ENCODE measurements at places on chromosomes 11 and 22.

GRCh38 chr11:83033371-83033770 lies 38.3 kb downstream of the RAB30 start:
- DNase-seq, result no peak

- peak; percentile 22 for DNase-seq
Measured at GRCh38 chr11:125348674-125349309, 147.3 kb downstream of the FEZ1 start.

- DNase-seq, result no peak
Measured at GRCh38 chr11:118838905-118839553, 44.7 kb upstream of the CXCR5 start.

DNA sequence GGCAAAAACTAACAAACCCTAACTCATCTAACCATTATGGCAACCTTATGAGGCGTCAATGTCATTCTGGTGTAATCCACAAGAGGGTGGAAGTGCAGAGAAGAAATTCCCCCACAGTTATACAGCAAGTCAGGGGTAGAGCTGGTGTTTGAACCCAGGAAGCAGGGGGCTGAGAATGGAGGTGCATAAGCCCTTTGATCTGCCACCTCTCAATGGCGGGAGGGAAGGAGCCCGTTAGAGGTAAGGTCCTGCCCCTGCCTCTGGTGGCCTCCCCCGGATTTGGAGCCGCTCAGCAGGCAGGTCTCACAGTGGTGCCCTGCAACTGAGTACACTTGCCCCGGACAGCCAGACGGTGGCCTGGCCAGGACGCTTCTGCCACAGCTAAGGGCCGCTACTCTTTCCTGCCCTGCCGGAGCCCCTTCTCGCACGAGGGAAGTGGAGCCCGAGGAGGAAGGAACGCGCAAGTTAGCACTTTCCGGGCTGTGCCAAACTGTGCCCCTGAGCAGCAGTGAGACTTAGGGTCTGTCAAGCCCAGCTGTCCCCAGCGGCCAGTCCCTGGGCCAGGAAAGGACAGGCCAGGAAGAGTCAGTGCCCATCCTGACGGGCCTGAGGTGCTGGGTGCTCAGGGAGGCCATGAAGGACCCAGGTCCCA lies 1.1 kb downstream of the FXYD2 start:
- no peak for DNase-seq

DNA sequence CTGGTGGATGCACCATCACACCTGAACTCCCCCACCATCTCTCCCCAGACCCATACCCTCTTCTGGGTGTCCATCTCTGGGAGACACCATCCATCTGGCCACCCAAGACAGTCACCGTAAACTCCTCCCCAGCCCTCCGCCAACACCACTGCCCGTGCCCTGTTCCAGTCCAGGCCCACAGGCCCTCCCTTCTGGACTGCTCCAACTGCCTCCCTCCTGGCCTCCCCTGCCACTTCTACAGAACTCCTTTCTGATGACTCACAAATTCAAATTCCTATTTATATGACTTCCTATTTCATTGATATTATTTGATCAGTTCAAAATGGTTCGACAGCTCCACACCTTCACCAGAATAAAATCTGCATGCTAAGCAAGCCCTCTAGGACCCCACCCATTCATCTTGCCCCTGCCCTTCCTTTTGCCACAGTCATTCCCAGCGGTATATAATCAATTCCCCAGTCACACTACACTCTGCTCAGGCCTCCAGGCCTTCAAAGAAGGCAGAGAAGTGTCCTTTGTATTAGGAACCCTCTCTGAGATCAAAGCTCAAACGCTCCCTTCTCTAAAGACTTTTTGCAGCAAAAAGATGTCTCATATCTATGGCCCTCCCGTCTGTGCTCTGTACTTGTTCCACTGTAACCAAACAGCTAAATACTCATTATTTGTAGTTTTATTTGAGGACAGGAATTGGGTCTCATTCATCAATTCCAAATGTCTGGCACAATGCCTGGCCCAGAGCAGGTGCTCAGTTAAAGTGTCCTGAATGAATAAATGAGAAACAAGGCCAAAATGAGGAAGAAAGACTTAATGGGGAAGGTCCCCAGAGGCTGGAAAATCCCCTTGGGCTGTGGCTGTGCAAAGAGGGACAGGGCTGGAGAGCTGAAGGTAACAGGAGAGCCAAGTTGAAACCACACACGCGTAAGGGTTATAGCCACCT lies 29.0 kb downstream of the MYH9 start:
- DNase-seq, result no peak

DNA sequence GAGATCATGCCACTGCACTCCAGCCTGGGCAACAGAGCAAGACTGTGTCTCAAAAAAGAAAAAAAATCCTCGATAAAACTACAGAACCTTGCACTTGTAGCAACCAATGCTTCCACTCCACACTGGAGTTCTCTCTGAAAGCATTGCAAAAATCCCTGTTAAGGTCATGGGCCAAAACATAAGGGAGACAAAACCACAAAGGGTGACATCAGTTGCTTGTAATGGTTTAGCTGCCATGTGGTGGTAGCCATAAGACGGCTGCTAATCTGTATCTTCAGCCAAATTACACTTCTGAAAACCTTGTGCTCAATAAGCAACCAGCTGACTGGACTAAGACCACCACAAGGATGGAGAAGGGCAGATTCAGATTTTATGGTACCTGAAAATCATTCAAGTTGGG lies 20.6 kb upstream of the TPH1 start:
- DNase-seq, result no peak

DNA sequence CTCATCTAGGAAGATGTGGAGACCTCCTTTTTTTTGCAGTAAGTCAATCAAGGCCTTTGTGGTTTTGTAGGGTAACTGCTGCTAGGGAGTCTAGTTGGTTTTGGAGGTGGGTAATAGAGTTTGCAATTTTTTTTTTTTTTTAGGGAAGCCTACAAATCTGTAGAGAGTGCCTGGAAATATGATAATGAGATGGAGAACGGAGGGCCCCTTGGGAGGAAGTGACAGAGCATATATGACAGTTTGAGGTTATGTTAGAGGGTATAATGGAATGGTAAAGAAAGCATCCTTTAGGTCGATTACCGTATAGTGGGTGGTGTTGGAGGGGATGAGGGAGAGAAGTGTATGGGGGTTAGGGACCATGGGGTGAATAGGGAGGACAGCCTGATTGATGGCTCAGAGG lies 98.3 kb downstream of the ELP4 start:
- DNase-seq, result no peak

GRCh38 chr22:35102663-35103062 lies 36.7 kb downstream of the ISX start:
- no peak for DNase-seq

- DNase-seq, result no peak
Measured at GRCh38 chr11:47572715-47573255, 6.0 kb downstream of the KBTBD4 start.

GRCh38 chr11:35337914-35338305 lies 81.4 kb downstream of the SLC1A2 start:
- DNase-seq, result no peak

DNA sequence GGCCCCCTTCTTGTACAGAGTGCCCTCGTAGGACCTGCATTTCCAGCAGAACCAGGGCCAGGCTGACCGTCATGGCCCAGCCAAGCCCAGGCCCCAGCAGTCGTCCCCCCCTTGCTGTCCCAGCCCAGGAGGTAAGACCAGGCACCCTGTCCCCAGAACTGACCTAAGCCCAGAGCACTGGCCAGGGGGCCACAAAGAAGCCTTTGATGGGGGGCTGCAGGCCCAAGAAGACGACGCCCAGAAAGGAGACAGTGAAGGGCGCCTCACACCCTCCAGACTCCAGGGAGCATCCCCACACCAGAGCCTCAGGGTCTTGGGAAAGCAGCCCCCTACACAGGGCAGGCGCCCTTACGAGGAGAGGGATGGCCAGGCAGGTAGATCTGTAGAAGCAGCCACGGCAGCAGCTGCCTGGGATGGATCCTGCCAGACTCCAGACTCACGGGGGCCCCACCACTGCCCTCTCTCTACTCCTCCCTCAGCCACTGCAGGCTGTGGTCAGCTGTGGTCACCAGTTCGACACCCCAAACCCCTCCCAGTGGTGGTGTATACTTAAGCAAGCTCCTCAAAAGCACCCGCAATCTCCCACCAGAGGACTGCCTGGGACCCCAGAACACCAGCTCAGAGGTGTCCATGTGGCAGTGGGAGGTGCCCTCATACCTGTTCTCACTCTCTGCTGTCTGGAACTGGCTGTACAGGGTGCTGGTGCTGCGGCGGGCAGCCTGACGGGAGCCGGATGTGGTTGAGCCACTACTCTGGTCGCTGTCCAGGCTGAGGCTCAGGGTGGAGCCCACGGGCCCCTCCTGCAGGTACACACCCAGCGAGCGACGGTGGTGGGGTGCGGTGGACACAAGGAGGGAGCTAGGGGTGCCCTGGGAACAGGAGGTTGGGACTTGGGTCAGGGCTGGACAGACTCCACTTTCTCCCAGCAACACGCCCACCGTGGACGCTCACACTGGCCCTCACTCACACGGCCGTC lies 27.0 kb downstream of the SBF1 start:
- no peak for DNase-seq
